ENCODE measurements at places on chromosomes 7 and 10. TPM values are rescaled to one million over a fixed set of nuclear protein-coding genes. Genes with fewer than 3 reads are reported as not detected.

The HTRA1 gene
- 0.17 TPM for total RNA-seq

The H2AZ2 gene
- 223 TPM for total RNA-seq

The AKR1C8 gene
- not detected for total RNA-seq

The RBP3 gene
- total RNA-seq, result not detected

The VWC2 gene
- total RNA-seq, result not detected

The ASAH2 gene
- 8.9 TPM for total RNA-seq

The NPC1L1 gene
- 3.8 TPM for total RNA-seq

The PAX4 gene
- total RNA-seq, result not detected

The LMTK2 gene
- 8.1 TPM for total RNA-seq

The ZNF800 gene
- 13.7 TPM for total RNA-seq

The UNCX gene
- total RNA-seq, result not detected

The MNX1 gene
- total RNA-seq, result 3.6 TPM

DNA sequence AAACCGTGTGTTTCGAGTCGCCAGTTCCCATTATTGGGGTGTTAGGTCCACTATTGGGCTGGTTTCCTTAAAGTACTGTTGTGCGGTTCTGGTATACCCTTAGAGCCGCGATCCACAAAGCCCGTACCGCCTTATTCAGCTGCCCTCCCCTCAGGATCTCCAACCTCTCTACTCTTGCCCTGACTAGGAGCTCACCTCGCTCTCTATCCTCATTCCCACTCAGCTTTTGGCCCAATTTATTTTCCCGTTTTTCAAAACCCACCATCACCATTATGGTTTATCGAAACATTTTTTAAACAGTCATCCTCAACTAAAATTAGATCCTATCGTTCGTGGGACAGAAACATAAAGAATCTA, 461 bp upstream of the ETV1 start:
- no peak overlapping the region for H3K27ac ChIP-seq
- no peaks in the 10 kb centered on the region for H3K36me3 ChIP-seq
- H3K4me1 ChIP-seq, result peaks cover 28% of the 10 kb centered on the region
- no peaks in the 10 kb centered on the region for H3K27me3 ChIP-seq
- no peak for DNase-seq
- peak overlapping the region; percentile 69 for H3K4me3 ChIP-seq

GRCh38 chr7:156629873-156630272, 10.7 kb upstream of the RNF32 start:
- H3K4me3 ChIP-seq, result no peak overlapping the region
- no peak overlapping the region for H3K27ac ChIP-seq
- H3K27me3 ChIP-seq, result no peaks in the 10 kb centered on the region
- H3K36me3 ChIP-seq, result no peaks in the 10 kb centered on the region
- no peak for DNase-seq

- no peak for DNase-seq
- H3K27me3 ChIP-seq, result no peaks in the 10 kb centered on the region
- H3K27ac ChIP-seq, result no peak overlapping the region
- H3K36me3 ChIP-seq, result no peaks in the 10 kb centered on the region
Measured at GRCh38 chr7:134287916-134288659, 28.6 kb downstream of the SLC35B4 start.

DNA sequence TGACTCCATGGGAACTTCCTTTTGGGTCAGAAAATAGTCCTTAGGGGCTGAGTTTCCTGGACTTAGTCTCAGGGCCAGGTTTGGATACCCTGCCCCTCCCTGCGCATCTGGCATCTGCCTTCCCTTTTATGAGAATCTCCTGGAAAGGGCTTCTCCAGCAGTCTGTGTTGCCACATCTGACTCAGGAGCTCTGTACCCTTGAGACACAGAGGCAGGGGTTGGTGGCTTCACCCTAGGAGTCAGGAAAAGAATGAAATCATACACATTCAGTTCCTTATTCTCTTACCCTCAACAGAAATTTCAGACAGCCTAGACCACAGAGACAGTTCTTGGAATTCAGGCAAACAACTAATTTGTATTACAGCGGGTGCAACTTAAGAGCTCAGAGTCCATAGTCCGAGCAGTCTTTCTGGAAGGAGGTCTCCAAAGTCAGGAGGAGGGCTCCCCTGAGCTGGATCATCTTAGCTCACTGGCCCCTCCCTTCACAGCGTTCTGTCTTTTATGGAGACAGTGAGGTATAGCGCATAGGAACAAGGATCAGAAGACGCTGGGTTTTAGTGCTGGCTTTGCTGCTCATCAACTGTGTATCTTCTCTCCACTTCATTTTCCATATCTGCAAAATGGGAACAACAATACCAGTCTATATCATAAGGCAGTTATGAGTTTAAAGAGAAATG, 3.0 kb upstream of the PLAU start:
- no peak overlapping the region for H3K27ac ChIP-seq
- no peaks in the 10 kb centered on the region for H3K36me3 ChIP-seq
- H3K27me3 ChIP-seq, result peaks cover 4% of the 10 kb centered on the region
- H3K4me1 ChIP-seq, result peaks cover 43% of the 10 kb centered on the region
- no peak for DNase-seq

DNA sequence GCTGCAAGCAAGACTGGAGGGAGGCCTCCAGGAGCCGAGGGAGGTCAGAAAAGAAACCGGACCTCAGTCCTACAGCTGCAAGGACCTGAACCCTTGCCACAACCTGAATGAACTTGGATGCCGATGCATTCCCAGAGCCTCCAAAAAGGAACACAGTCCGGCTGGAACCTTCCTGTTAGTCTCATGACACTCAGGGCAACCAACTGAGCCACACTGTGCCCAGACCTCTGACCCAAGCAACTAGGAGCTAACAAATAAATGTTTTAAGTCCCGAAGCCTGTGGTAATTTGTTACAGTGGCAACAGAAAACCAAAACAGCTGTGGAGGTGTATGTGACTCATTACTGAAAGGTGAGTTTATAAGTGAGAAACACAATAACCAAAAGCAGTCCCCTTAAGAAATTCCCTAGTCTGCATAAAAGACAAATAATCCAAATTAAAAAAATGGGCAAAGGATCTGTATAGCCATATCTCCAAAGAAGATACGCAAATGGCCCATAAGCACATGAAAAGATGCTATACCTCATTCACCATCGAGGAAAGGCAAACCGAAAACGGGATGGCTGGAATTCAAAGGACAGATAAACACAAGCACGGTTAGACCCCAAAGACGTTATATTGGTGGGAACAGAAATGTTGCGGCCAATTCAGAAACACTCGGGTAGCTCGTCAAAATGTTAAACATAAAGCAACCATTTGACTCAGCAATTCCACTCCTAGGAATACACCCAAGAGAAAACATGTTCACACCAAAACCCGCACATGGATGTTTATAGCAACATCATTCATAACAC, 24.8 kb downstream of the GNA12 start:
- no peak overlapping the region for H3K4me3 ChIP-seq
- 0 out of 3 replicates have a peak, but pooled peaks cover 3% of the 10 kb centered on the region for H3K36me3 ChIP-seq

DNA sequence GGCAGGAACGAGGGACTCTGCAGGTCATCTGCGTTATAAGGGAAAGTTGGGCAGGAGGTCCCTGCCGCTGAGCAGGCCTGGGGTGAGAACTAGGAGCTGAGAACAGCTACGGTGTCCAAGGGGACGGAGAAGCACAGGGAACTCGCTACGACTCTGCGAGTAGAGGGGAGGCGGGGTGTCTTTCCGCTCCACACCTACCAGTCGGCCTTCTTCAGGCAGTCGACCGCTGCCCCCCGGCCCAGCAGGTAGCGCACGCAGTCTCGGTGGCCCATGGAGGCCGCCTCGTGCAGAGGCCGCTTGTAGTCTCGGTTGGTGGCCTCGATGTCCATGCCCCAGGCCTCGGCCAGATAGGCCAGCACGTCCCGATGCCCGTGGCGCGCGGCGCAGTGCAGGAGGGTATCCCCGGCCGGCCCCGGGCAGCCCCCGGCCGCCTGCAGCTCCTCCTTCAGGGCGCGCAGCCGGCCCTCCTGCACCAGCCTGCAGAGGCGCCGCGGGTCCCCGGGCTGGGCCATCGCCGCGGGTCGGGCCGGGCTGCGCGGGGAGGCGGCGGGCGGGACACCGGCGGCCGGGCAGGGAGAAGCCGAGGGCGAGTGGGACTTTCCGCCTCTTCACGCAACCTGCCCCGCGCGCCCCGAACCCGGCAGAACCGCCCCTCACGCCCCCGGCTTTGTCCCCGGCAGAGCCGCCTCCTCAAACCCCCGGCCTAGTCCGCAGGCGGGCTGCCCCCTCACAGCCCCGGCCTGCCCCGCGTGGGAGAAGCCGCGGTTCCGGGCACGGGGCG, 660 bp downstream of the ANKRD16 start:
- peaks cover 55% of the 10 kb centered on the region for H3K4me1 ChIP-seq
- no peaks in the 10 kb centered on the region for H3K27me3 ChIP-seq
- H3K27ac ChIP-seq, result peak overlapping the region; percentile 84
- DNase-seq, result peak; percentile 25
- peaks cover 18% of the 10 kb centered on the region for H3K36me3 ChIP-seq

GRCh38 chr7:75640201-75640600, 98.5 kb downstream of the HIP1 start:
- no peak for DNase-seq
- no peak overlapping the region for H3K27ac ChIP-seq
- H3K4me3 ChIP-seq, result peak overlapping the region; percentile 67
- H3K27me3 ChIP-seq, result no peaks in the 10 kb centered on the region
- no peaks in the 10 kb centered on the region for H3K36me3 ChIP-seq

GRCh38 chr7:123485187-123485586, 49.2 kb downstream of the IQUB start:
- no peaks in the 10 kb centered on the region for H3K4me1 ChIP-seq
- H3K27me3 ChIP-seq, result no peaks in the 10 kb centered on the region
- no peaks in the 10 kb centered on the region for H3K36me3 ChIP-seq
- no peak overlapping the region for H3K4me3 ChIP-seq
- no peak for DNase-seq

- H3K27me3 ChIP-seq, result no peaks in the 10 kb centered on the region
- peaks cover 37% of the 10 kb centered on the region for H3K4me1 ChIP-seq
- H3K36me3 ChIP-seq, result no peaks in the 10 kb centered on the region
Measured at GRCh38 chr10:63713191-63714144, 192.3 kb downstream of the REEP3 start.

- no peaks in the 10 kb centered on the region for H3K27me3 ChIP-seq
- no peak overlapping the region for H3K27ac ChIP-seq
- no peak overlapping the region for H3K4me3 ChIP-seq
- no peak for DNase-seq
- peaks cover 57% of the 10 kb centered on the region for H3K4me1 ChIP-seq
Measured at GRCh38 chr7:112081778-112082177, 124.4 kb downstream of the DOCK4 start.

DNA sequence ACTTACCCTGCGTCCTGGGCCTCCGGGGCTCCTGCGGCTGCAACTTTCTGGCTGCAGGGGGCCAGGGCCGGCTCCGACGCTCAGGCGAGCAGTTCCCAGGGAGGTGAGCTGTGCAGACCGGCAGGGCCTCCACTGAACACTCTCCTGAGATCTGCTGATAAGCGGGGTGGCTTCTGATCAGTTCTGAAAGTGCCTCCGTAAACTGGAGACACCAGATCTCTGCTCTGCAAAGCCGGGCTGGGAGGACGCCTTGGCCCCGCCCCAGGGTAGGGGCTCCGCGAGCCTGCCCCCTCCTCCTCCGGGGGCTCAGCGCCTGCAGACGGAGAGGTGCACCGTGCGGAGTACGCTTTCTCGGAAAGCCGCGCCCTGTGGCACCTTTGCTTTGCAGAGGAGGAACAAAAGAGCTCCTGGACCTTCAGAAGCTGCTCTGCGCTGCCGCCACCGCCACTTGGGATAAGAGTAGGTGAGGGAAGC, 141.3 kb upstream of the VKORC1L1 start:
- H3K27ac ChIP-seq, result no peak overlapping the region
- H3K36me3 ChIP-seq, result no peaks in the 10 kb centered on the region
- no peak for DNase-seq
- no peaks in the 10 kb centered on the region for H3K27me3 ChIP-seq
- no peak overlapping the region for H3K4me3 ChIP-seq
- H3K4me1 ChIP-seq, result no peaks in the 10 kb centered on the region

- peak; percentile 6 for DNase-seq
- no peaks in the 10 kb centered on the region for H3K27me3 ChIP-seq
- H3K4me1 ChIP-seq, result peaks cover 32% of the 10 kb centered on the region
- H3K27ac ChIP-seq, result peak overlapping the region; percentile 7
Measured at GRCh38 chr10:13587391-13587790, 626 bp downstream of the PRPF18 start.

GRCh38 chr10:73877533-73878160, 3.3 kb upstream of the CAMK2G start:
- H3K36me3 ChIP-seq, result no peaks in the 10 kb centered on the region
- no peak overlapping the region for H3K4me3 ChIP-seq
- no peak for DNase-seq
- H3K27me3 ChIP-seq, result no peaks in the 10 kb centered on the region
- H3K4me1 ChIP-seq, result peaks cover 47% of the 10 kb centered on the region

DNA sequence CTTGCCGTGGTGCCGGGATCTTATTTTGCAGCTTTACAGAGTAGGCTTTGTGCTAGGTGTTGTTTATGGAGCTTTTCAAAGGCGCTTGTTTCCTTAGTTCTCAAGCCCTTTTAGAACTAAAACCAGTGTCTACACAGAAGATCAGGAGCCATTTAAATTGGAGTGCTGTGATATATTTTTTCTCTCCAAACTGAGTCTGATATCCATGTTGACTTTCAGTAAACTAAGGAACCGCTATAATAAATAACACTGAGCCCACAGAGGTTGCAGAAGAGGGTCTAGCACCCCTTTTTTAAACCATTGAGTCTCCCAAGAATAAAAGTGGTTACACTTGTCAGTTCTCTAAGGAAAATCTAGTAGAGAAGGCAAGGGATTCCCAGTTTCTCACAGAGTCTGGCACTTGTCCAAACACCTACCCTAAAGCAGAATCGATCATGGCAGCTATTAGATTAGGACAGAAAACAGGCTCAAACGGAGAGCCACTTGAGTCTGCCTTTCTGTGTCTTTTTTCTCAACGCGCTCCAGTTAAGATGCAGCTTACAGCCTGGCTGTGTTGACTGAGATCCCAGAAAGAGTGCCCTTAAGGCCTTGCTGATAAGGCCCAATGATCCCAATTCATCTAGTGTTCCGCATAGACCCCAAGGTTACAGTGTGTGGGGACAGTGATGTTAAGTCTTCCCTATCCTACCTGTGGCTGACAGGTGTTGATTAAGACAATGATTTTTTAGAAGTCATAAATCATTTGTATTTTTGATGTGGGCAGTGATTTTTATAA, 804 bp downstream of the TMEM106B start:
- H3K36me3 ChIP-seq, result no peaks in the 10 kb centered on the region
- H3K27me3 ChIP-seq, result no peaks in the 10 kb centered on the region
- H3K4me3 ChIP-seq, result peak overlapping the region; percentile 61
- H3K27ac ChIP-seq, result peak overlapping the region; percentile 97
- H3K4me1 ChIP-seq, result peaks cover 24% of the 10 kb centered on the region

DNA sequence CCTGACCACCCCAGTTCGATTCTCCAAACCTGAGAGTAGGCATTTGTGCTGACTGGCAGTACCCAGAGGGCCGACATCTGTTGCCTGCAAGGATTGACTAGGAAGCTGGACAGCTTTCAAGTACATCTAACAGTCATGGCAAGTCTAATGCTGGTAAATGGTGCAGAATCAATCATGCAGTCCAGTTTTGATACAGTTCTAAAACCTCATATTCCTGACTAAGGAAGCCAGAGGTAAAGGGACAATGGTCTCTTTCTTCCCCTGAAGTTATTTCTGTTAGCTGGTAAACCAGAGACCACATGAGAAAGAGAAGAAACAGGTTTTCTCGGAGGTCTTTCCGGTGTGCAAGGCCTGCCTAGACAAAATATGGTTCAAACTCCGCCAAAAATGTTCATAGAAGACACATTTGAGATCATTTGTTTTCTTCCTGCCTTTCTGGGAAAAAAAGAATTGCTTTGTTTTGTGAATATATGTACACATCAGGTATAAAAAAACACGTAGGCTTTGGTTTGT, 97.1 kb downstream of the WDR37 start:
- H3K4me3 ChIP-seq, result no peak overlapping the region
- H3K27ac ChIP-seq, result no peak overlapping the region
- no peaks in the 10 kb centered on the region for H3K4me1 ChIP-seq
- H3K36me3 ChIP-seq, result no peaks in the 10 kb centered on the region
- DNase-seq, result no peak
